ENCODE measurements at places on chromosomes 2 and 18. TPM values are rescaled to one million over a fixed set of nuclear protein-coding genes. Genes with fewer than 3 reads are reported as not detected.

DNA sequence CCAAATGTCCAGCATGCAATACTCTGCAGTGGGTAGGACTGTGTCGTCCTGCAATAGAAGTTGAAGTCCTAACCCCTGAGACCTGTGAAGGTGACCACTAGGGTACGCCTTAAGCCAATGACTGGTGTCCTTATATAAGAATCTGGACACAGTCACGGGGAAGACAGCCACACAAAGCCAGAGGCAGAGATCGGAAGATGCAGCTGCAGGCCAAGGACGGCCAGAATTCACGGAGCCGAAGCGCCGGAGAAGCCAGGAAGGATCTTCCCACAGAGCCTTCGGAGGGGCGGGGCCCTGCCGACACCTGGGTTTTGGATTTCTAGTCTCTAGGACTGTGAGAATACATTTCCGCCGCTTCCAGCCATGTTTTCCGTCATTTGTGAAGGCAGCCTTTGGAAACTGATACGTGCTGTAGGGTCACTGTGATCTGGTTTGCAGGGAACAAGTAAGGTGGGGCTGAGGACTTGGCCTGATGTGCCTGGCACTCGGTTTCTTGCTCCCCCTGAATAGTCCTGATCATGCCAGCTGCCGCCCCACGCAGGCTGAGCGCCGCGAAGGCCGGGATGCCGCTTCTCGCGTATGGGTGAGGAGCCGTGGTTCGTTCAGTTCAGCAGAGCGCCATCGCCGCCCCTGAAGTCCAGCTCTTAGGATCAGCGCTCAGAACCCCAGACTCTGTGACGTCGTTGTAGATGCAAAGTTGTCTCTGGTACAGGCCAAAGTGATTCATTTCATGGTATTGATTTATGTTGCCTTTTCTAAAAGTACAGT is 38.7 kb downstream of the PTGR3 start:
- no peak for DNase-seq

GRCh38 chr2:191401287-191401686 is 156.1 kb downstream of the MYO1B start:
- DNase-seq = no peak

GRCh38 chr2:218648787-218649100 is 10.7 kb downstream of the ZNF142 start:
- DNase-seq = no peak

DNA sequence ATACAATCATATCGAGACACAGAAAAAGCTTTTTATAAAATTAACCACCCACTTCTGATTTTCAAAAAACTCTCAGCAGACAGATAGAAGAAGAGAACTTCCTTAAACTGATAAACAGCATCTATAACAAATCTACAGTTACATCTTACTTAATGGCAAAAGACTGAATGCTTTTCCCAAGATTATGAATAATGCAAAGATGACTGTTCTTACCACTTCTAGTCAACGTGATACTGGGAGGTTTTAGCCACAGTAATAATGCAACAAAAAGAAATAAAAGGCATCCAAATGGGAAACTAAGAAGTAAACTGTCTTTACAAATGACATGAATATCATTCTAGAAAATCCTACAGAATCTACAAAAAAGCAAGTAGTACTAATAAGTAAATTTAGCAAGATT is 58.0 kb upstream of the TMEM247 start:
- DNase-seq = no peak

FLACC1 gene
- 4.4 TPM for total RNA-seq

SRD5A2 gene
- 0.65 TPM for total RNA-seq

SERPINB13 gene
- total RNA-seq = not detected

UBE2E3 gene
- 91.4 TPM for total RNA-seq

ODC1 gene
- 85.3 TPM for total RNA-seq
